ENCODE measurements at places on chromosomes 3 and 15.

- DNase-seq, result peak; percentile 43
Observed at GRCh38 chr15:45402955-45403877, 24.9 kb upstream of the GATM start.

DNA sequence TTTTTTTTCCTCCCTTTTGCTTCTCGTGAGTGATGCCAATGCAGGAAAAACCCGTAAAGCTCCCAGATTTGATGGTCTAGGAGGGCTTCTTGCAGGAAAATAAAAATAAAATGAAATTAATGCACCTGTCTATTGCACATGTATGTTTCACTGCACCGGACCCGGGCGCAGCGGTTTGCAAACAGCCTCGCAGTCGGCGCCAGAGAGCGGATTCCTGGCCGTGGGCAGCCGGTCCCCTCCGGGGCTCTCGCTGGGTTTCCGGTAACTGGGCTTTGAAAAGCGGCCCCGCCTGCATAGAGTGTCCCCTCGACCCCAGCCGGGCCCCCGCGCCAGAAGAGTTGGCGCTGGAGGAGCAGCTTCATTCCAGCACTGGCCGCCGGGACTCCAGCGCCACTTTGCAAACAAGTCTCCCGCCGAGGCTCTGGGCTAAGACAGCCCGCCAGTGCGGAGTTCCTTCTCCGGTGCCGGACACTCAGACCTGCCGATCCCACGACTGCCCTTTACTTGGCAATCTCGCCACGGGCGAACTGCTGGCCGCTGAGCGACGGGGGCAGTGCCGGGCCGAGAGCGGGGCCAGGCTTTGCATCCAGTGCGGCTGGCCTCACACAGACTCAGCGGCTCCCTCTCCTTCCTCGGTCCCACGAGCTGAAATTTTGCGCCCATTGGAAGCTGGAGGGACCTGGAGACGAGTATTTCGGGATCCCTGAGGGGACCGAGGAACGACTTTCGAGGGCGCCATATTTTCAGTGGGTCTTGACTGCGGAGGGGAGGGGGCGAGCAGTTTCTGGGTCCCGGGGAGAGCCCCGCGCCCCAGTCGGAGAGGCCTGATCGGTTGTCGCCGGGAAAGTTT is 225.9 kb upstream of the C2CD4B start:
- peak; percentile 76 for DNase-seq

GRCh38 chr3:194121891-194122631 is 13.9 kb upstream of the HES1 start:
- DNase-seq, result no peak

GRCh38 chr15:67542420-67543347 is at the start of gene MAP2K5:
MAP2K5 (plus strand) TSS chr15:67542703; CDS start chr15:67543336, 633 bp downstream.
- peak; percentile 84 for DNase-seq

GRCh38 chr3:127336101-127336500 is 48.3 kb upstream of the PRR20G start:
- DNase-seq, result no peak

- DNase-seq, result peak; percentile 82
Observed at GRCh38 chr3:57100046-57100695, 39.7 kb downstream of the SPATA12 start.

- DNase-seq, result no peak
Observed at GRCh38 chr15:56891852-56892440, 26.5 kb upstream of the TCF12 start.

DNA sequence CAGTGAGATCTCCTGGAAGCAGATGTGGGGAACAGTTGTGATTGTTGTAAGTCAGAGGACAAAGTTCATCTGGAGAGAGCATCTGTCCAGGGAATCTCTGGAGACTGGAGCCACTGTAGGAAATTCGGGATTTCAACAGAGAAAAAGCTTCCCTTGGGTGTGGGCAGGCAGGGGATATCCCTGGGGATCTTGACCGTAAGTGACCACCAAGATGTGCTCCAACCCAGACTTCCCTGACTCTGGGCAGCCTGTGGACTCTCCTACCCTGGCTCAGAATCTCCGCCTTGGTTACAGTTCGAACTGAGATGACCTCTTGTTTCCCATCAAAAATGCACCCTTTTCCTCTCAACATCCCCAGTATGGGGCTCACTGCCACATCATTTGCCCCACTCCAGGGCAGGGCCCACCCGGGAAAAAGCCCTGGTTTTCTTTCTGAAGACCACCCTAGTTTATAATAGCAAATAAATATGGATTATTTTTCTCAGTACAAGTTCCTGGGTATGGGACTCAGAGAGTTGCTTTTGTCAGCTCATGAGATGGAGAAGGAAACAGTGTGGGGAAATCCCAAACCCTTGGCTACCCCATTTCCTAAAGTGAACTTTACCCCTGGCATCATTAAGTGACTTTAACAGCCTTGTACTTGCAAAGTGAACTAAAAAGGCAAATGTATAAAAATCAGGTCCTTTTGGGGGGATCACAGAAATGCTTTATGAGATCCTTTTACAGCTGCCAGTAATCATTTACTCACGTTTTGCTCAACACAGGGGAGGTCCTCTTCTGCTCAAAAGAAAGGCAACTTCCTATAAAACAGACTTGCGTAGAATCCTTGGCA is 89.9 kb downstream of the CCNL1 start:
- no peak for DNase-seq

DNA sequence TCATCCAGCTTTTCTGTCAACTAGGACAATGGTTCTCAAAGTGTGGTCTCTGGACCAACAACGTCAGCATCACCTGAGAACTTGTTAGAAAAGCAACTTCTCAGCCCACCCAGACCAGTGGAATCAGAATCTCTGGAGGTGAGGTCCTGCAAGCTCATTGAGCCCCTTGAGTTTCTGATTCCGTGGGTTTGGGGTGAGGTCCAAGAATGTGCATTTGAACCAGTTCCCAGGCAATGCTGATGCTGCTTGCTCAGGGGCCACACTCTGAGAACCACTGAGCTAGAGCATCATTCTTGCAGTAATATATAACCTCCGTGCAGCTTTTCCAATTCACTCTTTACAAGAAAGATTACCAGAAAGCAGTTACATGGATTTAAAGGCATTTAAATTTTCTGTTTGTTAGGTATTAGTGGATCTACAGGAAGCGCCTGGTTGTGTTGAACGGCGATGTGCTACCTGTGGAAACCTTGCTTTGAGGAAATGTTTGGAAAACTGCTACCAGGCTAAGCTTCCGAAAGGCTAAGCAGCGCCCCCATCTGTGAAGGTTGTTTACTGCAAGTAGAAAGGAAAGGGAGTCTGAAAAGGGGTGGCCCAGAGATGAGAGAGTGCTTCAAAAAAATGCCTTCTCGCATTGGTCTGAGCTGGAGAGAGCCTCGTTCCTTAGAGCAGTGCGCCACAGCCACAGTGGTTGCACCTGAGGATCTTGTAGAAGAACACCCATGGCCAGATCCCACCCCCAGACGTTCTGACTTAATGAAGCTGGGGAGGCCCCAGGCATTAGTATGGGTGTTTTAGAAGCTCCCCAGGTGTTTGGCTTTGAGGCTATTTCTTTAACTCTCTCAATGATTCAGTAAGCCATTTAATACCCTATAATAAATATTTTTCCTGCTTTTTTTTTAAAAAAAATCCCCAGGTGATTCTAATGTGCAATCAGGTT is 50.0 kb downstream of the RLBP1 start:
- DNase-seq, result peak; percentile 52

DNA sequence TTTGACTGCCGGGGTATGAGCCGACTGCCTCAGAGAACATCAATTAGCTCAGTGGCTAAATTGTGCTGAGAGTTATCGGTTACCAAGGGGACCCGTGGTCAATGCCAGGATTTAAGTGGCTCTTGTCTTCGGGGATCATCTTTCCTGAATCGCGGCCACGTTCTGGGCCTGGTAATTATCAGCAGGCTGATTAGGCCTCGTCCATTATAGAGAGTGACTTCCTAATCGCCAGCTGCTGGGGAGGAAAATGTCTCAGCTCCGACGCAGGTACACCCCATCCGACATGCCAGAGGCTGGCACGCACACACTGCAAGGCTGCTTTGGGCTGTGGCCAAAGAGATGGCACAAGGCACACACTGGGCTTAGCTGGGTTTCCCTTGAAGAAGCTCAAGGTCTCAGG is 10.6 kb downstream of the TRH start:
- no peak for DNase-seq

GRCh38 chr3:93867425-93867824 is 106.3 kb downstream of the PROS1 start:
- DNase-seq, result no peak

DNA sequence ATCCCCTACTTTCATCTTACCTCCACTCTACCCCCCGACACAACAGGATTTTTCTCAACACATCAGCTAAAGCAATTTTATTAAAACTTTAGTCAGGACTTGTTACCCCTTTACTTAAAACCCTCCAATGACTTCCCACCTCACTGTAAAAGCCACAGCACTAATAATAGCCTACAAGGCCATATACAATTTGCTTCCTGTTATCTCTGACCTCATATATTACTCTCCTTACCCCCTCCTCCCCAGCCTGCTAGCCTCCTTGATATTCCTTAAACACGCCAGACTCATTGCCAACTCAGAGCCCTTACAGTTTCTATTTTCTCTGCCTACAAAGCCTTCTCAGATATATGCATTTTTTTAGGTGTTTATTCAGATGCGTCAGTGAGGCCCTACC is 54.4 kb downstream of the DCUN1D1 start:
- no peak for DNase-seq

Measured in kidney (tissue), 22 donors.